ENCODE measurements at places on chromosomes 12 and 14. TPM values are rescaled to one million over a fixed set of nuclear protein-coding genes. Genes with fewer than 3 reads are reported as not detected.
A peak's percentile ranks its signal among the peaks of the same experiment; 100 is the strongest.

SLC8A3 gene
- total RNA-seq, result not detected

E2F7 gene
- 9.1 TPM for total RNA-seq

- no peaks in the 10 kb centered on the region for H3K27me3 ChIP-seq
- DNase-seq, result no peak
- H3K4me3 ChIP-seq, result no peak overlapping the region
- no peaks in the 10 kb centered on the region for H3K36me3 ChIP-seq
These were observed 208.7 kb downstream of the NELL2 start for GRCh38 chr12:44667461-44667860.

DNA sequence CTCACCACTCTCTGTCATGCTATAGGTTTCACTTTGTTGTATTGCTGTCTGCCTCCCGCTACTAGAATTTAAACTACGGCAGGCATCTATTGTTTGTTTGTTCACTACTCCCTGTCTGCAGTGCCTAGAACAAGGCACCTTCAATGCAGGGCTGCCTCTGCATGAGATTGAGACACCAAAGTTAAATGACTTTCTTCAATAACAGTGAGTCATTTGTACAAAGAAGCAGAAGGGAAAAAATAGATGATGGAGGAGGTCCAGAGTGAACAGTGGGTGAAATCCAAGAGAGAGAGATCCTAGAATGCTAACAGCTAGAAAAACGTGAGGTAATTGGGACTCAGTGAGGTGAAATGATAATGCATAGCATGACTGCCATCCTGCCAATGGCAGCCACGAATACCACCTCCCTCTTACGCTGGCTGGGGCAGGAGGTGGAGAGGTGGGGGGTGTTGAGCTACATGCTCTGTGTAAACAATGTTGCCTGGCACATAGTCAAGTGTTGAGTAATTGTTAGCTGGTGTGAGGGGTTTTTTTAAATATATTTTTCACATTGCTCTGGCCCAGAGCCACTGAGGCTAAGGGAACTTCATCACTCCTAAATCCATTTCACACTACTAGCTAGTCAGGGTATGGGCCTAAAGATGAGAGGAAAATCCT is 367.6 kb downstream of the RPS29 start:
- no peaks in the 10 kb centered on the region for H3K4me1 ChIP-seq
- no peaks in the 10 kb centered on the region for H3K27me3 ChIP-seq
- DNase-seq, result no peak

DNA sequence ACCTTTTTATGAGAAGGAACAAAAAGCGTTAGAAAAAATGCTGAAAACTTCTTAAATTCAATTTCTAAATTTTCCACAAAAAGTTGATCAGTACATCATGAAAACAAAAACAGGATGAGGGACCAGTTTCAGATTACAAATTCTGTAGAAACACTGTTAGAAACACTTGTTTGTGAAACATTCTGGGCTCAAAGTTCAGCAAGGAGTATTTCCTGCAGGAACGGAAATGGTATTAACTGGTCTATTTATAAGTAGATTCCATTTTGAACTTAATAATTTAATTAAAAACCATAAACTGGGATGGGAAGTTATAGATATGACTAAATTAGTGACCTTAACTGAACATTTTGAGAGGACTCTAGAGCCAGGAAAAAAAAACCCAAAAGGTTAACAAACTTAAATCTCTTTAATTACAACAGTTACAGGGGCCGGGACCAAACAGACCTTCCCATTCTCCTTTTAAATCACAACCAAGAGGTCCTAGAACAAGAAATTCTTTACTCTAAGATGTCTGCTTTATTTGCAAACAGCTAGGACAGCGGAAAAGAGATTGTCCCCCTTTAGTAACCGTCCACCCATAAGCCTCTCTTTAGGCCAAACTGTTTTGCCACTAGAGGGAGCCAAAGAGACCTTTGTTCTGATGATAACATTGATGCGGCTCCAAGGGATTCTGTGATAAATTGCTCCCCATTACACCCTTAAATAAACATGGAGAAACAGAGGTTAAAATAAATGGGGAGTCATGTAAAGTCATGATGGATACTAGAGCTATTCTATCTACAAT is 69.0 kb upstream of the RERGL start:
- H3K4me1 ChIP-seq, result no peaks in the 10 kb centered on the region
- H3K4me3 ChIP-seq, result no peak overlapping the region
- no peaks in the 10 kb centered on the region for H3K36me3 ChIP-seq
- DNase-seq, result peak; percentile 35
- no peak overlapping the region for H3K27ac ChIP-seq
